ENCODE measurements at places on chromosomes 7 and 10.

DNA sequence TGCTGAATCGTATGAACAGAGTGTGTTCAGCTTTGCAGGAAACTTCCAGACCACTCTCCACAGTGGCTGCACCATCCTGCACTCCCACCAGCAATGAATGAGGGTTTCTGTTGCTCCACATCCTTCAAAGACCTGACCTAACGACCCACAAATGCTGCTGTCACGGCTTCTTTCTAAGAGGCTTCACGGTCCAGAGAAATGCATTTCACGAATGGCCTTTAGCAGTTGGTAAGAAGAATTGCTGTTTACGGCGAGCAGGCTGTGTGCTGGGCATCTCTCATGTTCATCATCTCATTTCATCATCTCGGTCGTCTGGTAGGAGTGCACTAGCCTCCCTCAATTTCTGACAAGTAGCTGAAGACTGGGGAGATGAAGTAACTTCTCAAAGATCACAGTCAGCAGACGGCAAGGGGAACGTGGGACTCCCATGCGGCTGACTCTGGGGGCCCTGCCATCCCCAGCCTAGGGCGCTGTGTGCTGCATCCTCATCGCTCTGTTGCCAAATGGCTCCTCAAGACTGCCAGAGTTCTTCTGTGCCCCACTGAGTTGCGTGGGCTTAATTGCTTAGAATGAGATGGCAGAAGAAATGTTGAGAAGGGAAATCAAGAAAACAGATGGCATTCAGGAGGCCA, 72.9 kb downstream of the ADARB2 start:
- DNase-seq: no peak

DNA sequence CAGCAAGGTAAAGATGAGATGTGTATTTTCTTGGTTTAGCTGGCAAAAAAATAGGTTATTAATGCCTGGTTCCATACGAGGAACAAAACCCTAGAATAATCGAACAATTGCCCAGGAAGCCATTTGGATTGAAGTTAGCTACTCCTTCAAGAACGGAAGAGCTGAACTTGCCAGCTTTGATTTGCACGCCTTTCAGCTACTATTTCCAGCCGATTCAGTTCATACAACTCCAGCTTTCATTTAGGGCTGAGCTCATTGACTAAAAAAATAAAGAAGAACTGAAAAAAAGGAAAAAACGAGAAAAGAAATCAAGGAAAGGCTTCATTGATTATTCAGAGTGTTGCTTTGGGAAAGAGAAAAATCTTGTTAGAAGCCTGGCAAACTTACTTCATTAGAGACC, 60.4 kb downstream of the PTN start:
- peak; percentile 22 for DNase-seq

- no peak for DNase-seq
These were observed 139.3 kb upstream of the KLF6 start for GRCh38 chr10:3924344-3924743.

DNA sequence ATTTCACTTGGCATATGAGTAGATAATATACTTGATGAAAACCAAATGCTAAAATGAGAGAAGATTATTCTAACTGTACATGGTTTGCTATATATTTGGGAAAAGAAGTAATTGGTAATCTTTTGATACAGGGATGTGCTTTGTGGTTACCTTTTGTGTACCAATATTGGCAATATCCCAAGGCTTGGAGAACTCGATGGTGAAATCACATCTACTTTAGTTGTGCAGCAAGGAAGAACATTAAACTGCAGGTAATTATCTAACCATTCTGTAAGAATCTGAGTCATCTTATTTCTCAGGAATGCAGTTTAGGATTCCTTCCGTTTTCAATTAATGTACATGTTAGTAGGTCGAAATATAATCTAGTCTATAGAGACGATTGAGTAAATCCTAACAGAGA, 64.1 kb downstream of the SRI start:
- DNase-seq: no peak

- DNase-seq: no peak
These were observed 216.6 kb downstream of the KCNMA1 start for GRCh38 chr10:77420947-77421523.

DNA sequence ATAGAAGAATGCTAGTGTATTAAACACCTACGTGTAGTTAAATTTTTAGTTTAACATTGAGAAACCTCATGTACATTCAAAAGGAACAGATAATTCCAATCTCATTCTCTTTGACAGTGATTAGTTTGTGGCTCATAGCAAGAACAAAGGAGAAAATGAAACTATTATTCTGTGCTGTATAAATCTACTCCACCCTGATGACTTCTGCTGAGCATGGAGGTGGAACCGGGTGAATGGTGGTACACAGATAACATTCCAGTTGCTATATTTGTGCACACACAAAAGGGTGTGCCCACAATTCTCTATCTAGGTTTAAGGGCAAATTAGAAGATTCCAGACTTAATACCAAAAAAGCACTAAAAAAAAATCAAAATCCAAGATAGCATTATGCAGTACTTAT, 17.0 kb upstream of the RALA start:
- no peak for DNase-seq
